ENCODE measurements at places on chromosomes 11 and 22.

GRCh38 chr11:26943636-26944035 lies 50.3 kb upstream of the FIBIN start:
- DNase-seq = no peak

GRCh38 chr11:73399159-73399590 lies 23.0 kb downstream of the RELT start:
- DNase-seq = no peak

DNA sequence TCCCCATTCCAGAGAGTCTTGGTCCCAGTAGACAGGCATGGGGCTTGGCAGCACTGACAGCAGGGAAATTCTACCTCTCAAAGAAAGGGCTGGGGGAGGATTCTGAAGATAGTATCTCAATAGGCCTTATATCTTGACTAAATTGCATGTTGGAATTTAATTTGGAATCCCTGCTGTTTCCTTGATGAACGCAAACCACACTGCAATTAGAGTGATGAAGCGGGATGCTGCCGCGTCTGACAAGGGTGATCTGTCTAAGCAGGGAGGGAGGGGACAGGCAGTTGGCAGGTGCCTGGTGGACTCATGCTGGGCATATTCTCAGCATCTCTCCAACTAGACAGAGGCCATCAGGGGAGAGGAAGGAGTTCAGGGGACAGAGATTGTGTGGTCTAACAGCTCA lies 48.4 kb downstream of the COMMD9 start:
- no peak for DNase-seq

DNA sequence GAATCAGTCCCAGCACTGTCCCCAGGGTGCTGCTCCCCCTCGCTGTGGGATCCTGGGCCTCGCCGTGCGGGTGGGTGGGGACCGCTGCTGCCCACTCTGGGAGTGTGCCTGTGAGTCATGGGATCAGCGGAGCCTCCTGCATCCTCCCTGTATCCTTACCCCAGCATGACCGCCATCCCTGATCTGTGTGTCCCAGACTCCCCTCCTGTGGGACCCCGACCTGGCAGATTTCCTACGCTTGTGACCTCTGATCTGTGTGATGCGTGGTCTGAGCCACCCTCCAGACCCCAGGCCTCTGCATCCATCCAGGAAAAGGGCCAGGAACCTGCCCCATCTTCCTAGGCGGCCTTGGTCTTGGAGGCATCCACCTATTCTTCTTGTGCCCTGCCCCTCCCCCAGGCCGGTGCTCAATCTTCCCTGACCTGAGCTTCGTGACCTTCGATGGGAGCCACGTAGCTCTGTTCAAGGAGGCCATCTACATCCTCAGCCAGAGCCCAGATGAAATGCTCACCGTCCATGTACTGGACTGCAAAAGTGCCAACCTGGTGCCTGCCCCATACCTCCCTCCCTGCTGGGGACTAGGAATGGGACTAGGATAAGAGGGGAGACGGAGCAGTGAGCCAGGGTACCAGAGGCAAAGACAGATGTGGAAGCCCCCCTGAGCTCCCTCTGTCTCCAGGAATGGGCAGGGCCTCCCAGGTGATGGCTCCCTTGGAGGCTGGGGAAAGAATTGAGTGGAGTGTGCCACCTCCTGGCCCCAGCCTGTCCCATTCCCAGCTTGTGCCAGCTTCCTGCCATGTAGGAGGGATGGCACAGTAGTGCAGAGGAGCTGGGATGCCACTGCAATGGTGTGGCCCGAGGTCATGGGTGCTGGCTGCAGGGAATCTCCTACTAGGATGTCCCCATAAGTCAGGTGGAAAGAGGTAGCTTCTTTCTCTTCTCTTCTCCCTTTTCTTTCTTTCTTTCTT lies 65.4 kb downstream of the OTOG start:
- no peak for DNase-seq

DNA sequence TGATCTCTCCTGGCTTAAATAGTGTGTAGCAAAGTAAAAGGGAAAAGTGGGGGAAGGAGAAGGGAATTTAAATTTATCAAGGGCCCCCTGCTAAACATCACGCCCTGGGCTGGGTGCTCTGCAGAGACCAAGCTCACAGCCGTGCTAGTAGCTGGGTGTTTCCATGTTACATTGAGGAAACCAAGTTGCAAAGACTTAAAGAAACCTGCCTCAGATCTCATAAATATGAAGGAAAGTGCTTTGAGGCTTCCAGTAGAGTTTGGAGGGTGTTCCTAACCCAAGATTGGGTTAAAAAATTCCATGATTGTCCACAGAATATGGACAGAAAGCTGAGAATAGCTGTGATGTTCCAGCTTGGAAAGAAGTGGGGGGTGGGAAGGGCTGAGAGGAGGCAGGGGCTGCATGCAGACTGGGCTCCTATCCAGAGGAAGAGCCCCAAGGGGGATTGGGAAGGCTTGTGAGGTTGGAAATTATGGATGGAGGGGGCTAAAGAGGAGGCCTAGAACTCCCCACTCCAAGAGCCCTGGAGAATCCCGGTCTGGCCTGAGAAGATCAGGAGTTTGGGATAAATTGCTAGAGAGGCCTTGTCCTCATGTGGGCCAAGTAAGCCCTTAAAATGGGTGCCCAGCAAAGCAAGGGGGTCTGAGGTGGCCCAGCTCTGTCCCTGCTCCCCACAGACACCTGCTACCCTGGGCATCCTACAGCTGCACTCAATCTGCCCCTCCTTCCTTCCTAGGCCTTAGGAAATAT lies 25.0 kb upstream of the OAF start:
- no peak for DNase-seq

DNA sequence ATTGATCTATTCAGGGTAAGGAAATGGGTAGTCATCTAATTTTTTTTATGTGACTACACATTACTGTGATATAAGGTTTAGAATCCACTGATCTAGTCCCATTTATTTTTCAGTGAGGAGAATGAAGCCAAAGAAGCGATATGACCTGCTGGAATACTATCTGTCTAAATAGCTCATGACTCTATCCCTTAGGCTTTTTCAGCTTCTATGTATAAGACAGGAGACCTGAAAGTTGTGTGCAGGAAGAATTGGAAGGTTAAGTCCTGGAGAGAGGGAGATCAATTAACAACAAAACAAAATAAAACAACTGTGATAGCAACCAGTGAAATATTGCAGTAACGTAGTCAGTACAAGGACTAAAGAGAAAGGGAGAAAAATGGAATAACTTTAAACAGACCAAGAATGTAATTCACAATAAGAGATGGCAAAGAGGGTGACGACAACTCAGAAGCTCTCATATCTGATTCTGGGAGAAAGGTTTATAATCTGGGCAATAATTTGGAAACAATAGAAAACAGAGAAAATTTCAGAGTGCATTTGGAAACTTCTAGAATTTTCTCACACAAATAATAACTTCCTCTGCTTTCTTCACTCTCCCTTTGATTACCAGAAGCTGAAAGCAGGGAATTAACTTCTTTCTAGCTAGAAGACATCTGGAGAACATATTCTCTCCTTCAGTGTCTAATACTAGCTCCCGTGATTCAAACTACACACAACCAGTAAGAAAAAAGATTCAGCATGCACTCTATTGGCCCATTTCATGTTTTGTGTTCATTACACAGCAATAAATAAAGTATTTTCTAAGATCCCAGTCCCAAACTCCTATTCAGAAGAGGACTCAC lies 19.2 kb upstream of the CASP12 start:
- DNase-seq = no peak

Measured in CD4-positive, alpha-beta T cell treated with Interleukin-12 subunit alpha and Interleukin-12 subunit beta, for 1 hour (primary cell).